ENCODE measurements at places on chromosomes 3 and 15. TPM values are rescaled to one million over a fixed set of nuclear protein-coding genes. Genes with fewer than 3 reads are reported as not detected.

The XCR1 gene
- total RNA-seq = not detected

The LINGO1 gene
- 8.9 TPM for total RNA-seq

The GOLGA8H gene
- 2.8 TPM for total RNA-seq

The PLA2G4D gene
- not detected for total RNA-seq

The CPA3 gene
- total RNA-seq = not detected

The WNT5A gene
- total RNA-seq = 0.87 TPM

The FANCD2OS gene
- total RNA-seq = not detected

The COL6A5 gene
- not detected for total RNA-seq

The ZMYND10 gene
- 1.1 TPM for total RNA-seq

The C15orf40 gene
- total RNA-seq = 38.6 TPM

The SLC2A2 gene
- total RNA-seq = not detected

The AKAP13 gene
- total RNA-seq = 49.1 TPM

The CLDND1 gene
- total RNA-seq = 57.8 TPM

The CAMK2N2 gene
- 1.3 TPM for total RNA-seq

The SKOR1 gene
- total RNA-seq = 0.02 TPM

The CYP1A2 gene
- total RNA-seq = not detected

The GRM2 gene
- total RNA-seq = not detected

The TM6SF1 gene
- not detected for total RNA-seq

The REC114 gene
- not detected for total RNA-seq

The CCR5 gene
- total RNA-seq = not detected

The GATM gene
- total RNA-seq = 2.2 TPM

The PLA1A gene
- 0.27 TPM for total RNA-seq

The GOLGA8Q gene
- 0.25 TPM for total RNA-seq

The GOLGA6L7 gene
- not detected for total RNA-seq

The LRRC34 gene
- not detected for total RNA-seq

The SPG21 gene
- total RNA-seq = 104 TPM

The ACP3 gene
- 0.26 TPM for total RNA-seq

The SLC15A2 gene
- total RNA-seq = 0.08 TPM

The C15orf39 gene
- total RNA-seq = 33.7 TPM

The CCK gene
- 0.94 TPM for total RNA-seq

The ZNF592 gene
- 19.9 TPM for total RNA-seq

The GRK7 gene
- not detected for total RNA-seq

The PRR20G gene
- 0.14 TPM for total RNA-seq

The TICRR gene
- total RNA-seq = 13.7 TPM

The PPP1R14D gene
- 0.28 TPM for total RNA-seq

The CAPN3 gene
- 0.87 TPM for total RNA-seq

The IQCF5 gene
- not detected for total RNA-seq

The KLHL6 gene
- not detected for total RNA-seq

The DUOX2 gene
- 0.04 TPM for total RNA-seq

The SLC30A4 gene
- total RNA-seq = 1.6 TPM

The CHL1 gene
- not detected for total RNA-seq

The GATA2 gene
- total RNA-seq = 5.4 TPM

The SNTN gene
- not detected for total RNA-seq

The RPN1 gene
- total RNA-seq = 165 TPM

The DCUN1D1 gene
- 18.6 TPM for total RNA-seq

The SPATA12 gene
- 0.46 TPM for total RNA-seq

The DHX36 gene
- 53.3 TPM for total RNA-seq

The IDH3A gene
- 81.2 TPM for total RNA-seq

The WWTR1 gene
- 119 TPM for total RNA-seq

The PIGZ gene
- 1.6 TPM for total RNA-seq

The LRRC31 gene
- total RNA-seq = not detected

The ESYT3 gene
- 0.64 TPM for total RNA-seq

The RTP1 gene
- total RNA-seq = not detected

Measured in A549 treated with RU486 at 1 μM for 4 hours (cell line).